Aorta (tissue), 5 donors: ENCODE measurements at places on chromosomes 4 and X.
A peak's percentile ranks its signal among the peaks of the same experiment; 100 is the strongest.

DNA sequence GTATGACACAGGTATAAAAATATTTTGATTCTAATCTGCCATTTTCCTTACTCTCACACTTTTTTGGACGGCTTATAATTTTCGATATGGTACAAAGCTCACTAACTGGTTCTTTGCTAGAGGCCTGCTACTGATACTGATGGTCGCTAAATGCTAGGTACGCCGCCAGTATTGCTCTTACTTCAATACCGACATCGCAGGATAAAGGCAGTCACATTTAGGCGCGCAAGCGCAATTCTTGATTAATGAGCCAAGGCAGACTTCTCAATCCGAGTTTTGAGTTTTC is 557 bp upstream of the USP38 start:
- H3K27me3 ChIP-seq: no peaks in the 10 kb centered on the region
- H3K4me1 ChIP-seq: peaks cover 2% of the 10 kb centered on the region
- DNase-seq: no peak
- peak overlapping the region; percentile 96 for H3K4me3 ChIP-seq
- H3K27ac ChIP-seq: peak overlapping the region; percentile 23
- H3K36me3 ChIP-seq: no peaks in the 10 kb centered on the region

DNA sequence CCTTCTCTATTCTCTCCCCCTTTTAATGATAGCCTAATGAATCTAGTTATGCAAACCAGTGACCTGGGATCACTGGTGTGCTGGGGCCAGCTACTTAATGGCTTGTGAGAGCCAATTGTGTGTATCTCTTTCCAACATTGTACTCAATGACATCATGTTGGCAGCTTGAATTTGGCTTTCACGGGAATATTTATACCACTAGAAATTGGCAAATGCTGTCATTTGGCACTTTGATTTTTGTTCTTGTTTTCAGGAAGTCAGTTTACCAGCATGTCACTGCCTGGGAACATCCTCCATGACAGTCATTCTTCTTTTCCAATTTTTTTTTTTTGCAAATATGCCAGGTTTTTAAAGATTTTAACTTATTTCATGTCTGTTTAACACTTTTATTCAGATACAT is 1685.3 kb downstream of the STIM2 start:
- H3K27ac ChIP-seq: no peak overlapping the region
- H3K27me3 ChIP-seq: no peaks in the 10 kb centered on the region
- H3K4me1 ChIP-seq: no peaks in the 10 kb centered on the region
- DNase-seq: no peak
- H3K4me3 ChIP-seq: no peak overlapping the region

DNA sequence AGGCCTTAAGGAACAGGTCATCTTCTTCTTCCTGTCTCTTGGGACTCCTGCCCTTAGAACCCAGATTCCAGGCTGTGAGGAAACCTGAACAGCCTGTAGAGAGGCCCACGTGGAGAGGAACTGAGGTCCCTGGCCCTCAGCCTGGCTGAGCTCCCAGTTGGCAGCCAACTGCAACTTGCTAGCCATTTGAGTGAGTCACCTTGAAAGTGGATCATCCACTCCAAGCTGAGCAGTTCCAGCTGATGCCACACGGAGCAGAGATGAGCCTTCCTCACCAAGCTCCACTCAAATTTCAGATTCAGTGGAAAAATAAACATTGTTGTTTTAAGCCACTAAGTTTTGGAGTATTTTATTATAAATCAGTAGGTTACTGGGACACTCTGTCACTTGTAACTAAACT is 392.5 kb downstream of the BCOR start:
- H3K27me3 ChIP-seq: no peaks in the 10 kb centered on the region
- peak; percentile 81 for DNase-seq
- H3K36me3 ChIP-seq: no peaks in the 10 kb centered on the region
- H3K27ac ChIP-seq: no peak overlapping the region
- H3K4me1 ChIP-seq: no peaks in the 10 kb centered on the region

GRCh38 chr4:113636438-113636818 is 125.1 kb downstream of the CAMK2D start:
- peak overlapping the region; percentile 15 for H3K27ac ChIP-seq
- no peaks in the 10 kb centered on the region for H3K27me3 ChIP-seq
- H3K4me1 ChIP-seq: peaks cover 14% of the 10 kb centered on the region
